Osteoblast (primary cell): ENCODE measurements at places on chromosomes 2 and 18. TPM values are rescaled to one million over a fixed set of nuclear protein-coding genes. Genes with fewer than 3 reads are reported as not detected.

MROH2A gene
- not detected in 2 replicates for total RNA-seq

SPATA3 gene
- not detected in 2 replicates for total RNA-seq

UGT1A3 gene
- total RNA-seq, result not detected in 2 replicates

MORN2 gene
- total RNA-seq, result 16.6 and 16.8 TPM in 2 replicates

HRH4 gene
- total RNA-seq, result under 0.01 TPM in 2 replicates
